ENCODE measurements at places on chromosomes 13 and 19.

DNA sequence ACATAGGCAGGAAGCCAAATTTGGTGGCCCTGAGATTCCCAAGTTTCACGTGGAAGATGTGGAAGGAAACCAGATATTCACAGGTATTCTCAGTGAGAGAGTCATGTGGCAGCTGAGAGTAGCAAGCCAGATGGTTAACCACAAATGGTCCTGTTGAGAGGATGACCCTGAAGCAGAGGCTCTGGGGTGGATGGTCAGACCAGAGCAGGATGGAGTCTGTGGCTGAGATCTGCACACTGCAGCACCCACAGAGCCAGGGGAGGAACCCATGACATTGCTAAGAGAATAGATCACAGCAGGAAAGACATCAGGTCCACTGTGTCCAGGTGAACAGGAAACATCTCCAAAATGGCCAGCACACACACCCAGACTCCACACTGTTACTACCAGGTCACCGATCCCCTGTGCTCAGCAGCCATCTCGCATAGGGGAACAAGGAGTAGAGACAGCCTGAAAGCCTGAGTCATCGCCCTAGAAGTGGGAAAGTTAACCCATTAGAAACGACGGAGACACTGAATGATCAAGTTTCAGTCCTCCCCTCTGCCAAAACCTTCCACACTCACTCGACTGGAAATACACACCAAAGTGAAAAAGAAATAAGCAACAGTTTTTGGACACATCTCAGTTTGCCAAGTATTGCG, 160.0 kb downstream of the RBM26 start:
- no peak for DNase-seq

DNA sequence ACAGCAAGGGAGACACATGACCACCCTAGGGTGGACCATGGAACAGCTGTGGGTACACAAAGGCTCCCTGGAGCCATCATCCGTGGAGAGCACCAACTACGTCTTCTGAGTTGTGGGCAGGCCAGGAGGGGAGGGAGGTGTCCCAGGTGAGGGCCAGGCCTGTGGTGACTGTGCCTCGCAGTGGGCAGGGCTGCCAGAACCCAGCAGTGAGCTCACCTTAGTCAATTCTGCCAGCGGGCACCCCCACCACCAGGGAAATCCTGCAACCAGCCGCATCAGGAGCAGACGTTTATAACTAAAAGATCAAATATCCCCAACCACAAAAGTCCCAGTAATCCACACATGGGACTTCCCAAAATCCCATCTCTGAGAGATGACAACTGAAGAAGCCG, 19.6 kb downstream of the ELL start:
- no peak for DNase-seq

DNA sequence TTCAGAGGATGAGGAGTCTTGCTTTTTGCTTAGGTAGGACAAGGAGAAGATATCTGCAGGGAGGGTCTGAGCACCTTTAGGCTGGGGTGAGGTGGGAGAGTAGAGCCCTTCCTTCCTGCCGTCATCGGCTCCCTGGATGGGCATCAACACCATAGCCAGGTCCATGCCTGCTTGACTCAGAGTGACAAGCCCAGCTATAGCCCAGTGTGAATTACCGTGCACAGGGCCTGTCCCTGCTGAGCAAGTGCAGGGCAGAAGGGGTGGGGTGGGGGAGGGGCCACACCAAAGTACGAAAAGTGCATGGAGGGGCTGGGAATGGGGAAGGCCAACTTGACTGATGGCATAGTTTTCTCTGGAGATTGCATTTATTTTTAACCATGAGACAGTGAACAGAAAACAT, 30.3 kb upstream of the RNF113B start:
- DNase-seq, result no peak

- peak; percentile 64 for DNase-seq
These were observed 3.6 kb upstream of the MYO1F start for GRCh38 chr19:8580710-8581281.

DNA sequence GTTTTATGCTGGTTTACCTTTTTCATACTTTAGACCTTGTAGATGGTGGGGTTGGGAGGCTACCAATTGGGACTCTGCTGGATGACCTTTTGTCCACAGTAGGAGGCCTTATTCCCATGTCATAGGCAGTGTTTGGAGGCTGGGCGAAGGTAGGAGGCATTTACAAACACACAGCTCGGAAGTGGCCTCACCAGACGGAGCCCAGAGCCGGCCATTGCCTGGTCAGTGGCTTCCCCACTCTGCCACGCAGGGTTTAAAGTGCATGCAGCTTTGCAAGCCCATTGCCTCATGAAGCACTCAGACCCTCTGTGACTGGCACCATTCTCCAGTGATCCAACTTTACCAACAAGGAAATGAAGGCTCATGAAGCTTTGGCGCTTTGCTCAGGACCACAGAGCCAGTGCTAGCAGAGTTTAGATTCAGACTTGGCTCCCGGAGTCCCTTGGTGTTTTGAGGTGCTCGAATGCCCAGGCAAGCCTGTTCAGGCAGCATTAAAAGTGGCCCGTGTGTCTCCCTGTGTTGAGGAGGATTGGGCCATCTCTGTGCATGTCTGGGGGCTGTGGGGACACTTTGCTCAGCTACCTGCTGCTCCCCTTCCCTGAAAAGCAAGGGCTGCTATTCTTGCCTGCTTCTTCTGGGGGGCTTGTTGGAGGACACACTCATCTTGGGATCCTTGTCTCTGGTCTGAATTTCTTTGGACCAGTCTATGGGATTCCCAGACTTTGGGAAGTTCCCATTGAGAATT, 148.7 kb downstream of the ZNF536 start:
- DNase-seq, result no peak
